Renal cortical epithelial cell (primary cell): ENCODE measurements at places on chromosomes 7 and 10.

- DNase-seq = no peak
These were observed 55.2 kb downstream of the SAMD9 start for GRCh38 chr7:93062599-93062998.

DNA sequence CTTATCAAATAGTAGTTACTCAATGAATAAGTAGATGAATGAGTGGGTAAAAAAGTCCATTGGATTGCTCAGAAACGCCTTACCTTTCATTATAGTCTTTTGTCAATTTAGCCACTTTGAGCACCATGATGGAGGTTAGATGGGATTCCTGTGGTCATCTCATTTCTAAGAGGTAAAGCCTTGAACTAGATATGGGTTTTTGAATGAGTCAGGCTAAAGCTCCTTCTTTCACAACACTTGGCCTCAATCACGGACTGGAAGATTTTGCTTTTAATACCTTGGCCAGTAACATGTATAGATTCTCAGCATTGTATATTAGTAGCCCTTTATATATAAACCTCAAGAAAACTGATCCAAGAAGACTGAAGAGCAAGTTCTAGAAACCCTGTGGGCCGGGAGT, 99.7 kb upstream of the CCDC6 start:
- peak; percentile 47 for DNase-seq

DNA sequence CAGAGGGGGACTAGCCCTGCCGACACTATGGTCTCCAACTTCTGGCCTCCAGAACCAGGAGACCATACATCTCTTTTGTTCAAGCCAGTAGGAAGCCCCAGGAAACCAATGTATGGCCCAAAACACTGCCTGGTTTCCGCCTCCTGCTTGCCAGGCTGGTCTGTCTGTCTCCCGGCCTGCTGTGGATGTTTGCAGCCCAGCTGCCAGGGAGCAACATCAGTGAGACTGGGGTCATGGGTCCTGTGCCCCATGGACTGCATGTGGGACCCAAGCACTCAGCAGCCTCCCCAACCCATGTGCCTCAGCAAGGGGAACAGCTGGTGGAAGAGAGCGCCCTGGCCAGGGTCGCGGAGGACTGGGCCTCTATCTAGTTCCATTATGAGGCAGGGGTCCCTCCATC, 33.4 kb upstream of the NUB1 start:
- DNase-seq = no peak

DNA sequence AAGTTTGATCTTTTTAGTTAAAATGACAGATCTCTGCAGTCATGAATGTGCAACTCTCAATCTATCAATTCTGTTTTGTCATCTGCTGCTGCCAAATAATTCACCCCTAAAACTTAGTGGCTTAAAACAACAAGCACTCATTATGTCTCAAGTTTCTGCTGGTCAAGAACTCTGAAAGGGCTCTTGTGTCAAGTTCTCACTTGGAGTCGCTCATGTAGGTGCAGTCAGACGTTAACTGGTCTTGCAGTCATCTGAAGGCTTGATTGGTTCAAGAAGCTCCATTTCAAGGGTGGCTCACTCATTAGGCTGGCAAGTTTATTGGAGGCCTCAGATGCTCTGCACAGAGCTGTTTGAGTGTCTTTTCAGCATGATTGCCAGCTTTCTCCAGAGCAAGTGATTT, 28.5 kb upstream of the LRRC72 start:
- DNase-seq = no peak

- DNase-seq = no peak
These were observed 52.9 kb downstream of the C10orf120 start for GRCh38 chr10:122646511-122647382.

- DNase-seq = no peak
These were observed 46.7 kb downstream of the PDLIM1 start for GRCh38 chr10:95244152-95244551.

- DNase-seq = no peak
These were observed 5.3 kb downstream of the TBC1D12 start for GRCh38 chr10:94407668-94408067.

DNA sequence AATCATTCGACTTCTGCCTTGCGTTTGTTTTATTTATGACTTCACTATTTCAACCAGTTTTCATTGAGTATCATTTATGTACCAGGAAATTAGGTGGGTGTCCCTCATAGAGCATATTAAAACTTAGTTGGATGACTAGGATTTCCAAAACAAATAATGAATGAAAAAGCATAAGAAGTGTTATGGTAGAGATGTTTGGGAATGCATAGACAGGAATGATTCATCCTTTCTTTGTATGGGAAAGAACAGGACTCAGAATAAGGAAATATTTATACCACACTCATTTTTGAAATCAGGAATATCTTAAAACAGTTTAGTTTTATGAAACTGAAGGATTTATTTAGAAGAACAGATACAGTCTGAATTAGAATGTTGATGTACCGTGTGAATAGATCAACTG, 315.7 kb downstream of the EXOC4 start:
- DNase-seq = no peak

DNA sequence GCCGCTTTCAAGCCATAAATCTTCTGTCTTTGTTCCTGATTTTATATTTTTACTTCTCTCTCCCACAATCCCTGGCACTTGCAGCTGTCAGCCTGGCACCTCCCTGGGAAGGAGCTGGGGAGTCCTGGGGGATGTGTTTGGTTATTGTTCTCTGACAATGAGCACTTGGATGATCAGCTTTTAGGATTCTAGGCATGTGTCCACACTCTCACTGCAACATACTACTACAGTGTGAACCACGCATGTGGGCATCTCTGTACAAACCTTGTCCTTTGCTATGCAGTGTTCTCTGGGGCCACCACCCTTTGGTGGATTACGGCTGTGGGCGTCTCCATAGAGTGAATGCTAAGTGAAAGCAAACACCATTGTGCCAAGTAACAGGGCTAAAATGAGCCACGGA, 168.4 kb upstream of the KMT2E start:
- no peak for DNase-seq

DNA sequence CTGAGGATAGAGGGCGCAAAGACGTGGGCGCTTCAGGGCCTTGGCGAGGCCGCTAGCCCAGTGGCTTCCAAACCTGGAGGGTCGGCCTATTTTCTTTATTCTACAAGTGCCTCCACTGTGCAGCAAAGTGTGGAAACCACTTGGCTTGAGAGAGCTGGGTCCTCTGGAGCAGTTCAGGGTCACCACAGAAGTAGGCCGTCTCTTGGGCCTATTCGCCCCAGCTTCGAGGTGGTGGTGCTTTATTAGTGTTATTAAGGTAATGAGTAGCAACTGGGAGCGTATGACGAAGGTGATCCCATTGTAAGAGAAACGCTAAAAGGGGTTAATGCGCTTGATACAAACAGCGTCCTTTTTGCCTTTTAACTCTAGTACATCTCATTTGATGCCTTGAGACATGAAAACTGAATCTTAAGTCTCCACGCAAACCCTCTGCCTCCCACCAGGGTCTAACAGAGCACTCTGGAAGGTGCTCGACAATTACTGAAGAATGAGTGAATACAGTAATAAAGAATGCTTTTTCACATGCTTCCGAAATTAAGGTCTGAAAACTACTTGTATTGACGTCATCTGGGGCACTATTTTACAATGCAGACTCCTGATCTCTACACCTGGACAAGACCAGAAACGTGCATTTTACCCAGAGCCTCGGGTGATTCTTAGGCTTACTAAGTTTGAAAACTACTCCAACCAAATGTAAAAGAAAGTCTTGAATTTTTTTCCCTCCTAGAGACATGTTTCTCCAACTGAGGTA, 647 bp upstream of the GSAP start:
- DNase-seq = no peak

- no peak for DNase-seq
These were observed 49.0 kb downstream of the NT5C2 start for GRCh38 chr10:103144041-103144440.

DNA sequence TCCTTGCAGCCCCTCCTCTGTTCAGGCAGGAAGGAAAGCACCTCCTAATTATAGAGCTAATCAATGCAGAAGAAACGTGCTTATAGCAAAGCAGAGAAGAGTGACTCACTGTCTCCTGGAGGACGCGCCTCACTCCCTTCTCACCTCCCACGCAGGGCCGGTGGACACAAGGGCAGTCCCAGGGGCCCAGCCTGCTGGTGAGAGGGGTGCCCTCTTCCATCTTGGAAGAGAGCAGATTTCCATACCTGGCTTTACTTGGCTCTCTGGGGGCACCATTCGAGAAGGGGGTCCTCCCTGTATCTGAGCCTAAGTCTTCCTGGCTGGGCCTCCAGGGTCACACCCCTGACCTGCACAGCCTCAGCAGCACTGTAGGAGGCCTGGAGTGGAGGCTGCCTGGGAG, 55.8 kb downstream of the RASGEF1A start:
- peak; percentile 66 for DNase-seq

DNA sequence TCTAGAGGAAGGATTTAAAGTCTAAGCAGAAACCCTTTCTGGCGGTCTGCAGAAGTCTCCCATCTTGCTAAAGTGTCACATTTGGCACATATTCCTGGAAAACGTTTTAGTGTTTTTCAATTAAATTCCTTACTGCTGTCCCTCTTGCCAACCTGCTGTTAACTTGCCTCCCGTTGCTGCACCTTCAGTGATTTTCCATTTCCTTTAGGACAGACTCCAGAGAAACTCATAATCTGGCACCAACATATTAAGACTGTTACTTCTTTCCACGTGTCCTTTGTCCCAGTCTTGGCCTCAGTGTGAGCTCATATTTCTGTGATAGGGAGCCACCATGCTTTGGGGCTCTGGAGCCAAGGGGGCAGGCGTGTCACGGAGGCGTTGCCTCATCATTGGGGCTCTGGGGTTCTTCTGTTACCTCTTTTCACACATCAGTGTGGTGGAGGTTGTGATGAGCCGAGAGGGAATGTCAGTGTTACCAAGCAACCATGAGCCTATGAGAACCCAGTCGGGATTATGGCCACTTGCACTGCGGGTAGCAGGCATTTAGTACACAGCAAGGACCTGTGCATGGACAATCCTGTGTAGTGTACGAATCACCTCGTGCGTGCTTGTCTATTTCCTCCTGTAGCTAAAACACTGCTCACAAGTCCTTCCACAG, 26.0 kb upstream of the ZNF32 start:
- no peak for DNase-seq

GRCh38 chr10:50332108-50332842, 81.0 kb upstream of the ASAH2 start:
- no peak for DNase-seq

DNA sequence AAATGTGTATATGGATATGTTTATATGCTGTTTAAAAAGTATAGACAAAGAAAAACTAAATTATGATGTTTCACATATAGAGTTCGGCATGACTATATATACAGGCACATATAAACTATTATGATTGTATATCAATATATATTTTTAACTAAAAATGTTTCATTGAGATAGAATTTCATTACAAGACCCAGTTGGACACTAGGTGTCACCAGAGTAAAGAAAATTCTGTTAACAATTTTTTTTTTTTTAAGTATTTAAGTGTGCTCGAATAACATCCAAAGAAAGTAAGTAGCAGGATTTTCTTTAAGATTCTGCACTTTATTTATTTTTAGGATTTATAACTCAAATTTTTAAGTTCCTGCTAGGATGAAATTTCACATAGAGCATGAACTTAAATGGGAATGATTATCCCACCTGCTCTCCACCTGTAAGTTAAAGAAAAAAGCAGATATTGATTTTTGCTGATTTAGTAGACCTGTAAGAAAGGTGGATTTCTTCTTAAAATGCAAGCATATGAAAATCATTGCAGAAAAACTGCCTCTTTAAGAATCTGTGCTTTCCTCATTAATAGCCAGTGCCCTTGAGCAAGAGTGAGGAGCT, 961.5 kb downstream of the PCDH15 start:
- DNase-seq = peak; percentile 49

DNA sequence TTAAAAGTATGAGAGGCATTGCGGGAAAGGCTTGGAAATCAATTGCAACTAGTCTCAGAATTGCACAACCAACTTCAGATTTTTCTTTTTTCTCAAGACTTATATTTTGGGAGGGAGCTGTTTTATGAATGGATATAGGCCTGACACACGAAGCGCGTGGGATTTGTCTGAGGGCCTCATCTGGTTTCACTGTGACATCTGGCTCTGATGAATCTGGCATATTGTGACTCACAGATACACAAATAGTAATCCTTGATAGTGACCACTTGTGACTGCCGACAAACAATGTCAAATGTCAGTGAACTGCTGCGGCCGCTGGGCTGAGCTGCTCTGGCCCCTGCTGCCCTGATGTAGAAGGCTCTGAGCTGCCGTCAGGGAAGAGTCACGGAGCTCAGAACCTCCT, 655.1 kb downstream of the INHBA start:
- DNase-seq = no peak

GRCh38 chr7:48177271-48177670, 6.0 kb downstream of the ABCA13 start:
- no peak for DNase-seq

GRCh38 chr10:104806801-104807200, 165.7 kb downstream of the SORCS3 start:
- DNase-seq = no peak

- peak; percentile 84 for DNase-seq
These were observed 33.9 kb upstream of the EEPD1 start for GRCh38 chr7:36119005-36119706.
